Spinal cord (tissue), 10 donors: ENCODE measurements at places on chromosomes 11 and 22. TPM values are rescaled to one million over a fixed set of nuclear protein-coding genes. Genes with fewer than 3 reads are reported as not detected.

DNA sequence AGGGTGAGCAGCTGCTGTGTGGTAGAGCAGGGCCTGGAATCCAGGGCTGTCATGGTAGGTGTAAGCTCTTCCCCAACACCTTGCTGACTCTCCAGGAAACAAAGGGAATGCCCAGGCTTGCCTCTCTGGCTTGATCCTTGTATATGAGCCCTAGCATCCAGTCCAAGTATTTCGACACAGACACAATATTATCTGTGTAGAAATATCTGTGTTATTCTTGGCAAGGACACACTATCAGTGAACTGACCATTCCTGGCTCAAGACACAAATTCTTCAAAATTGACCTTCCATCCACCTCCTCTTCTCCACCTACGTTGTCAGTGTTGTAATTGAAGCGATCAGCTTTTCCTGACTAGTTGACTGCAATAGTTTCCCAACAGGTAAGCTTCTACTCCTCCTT, 312.0 kb upstream of the NARS2 start:
- DNase-seq = no peak

- no peak for DNase-seq
Observed at GRCh38 chr22:47357086-47357485, 594.6 kb downstream of the TBC1D22A start.

- peak; percentile 55 for DNase-seq
Observed at GRCh38 chr22:31891366-31892079, 52.8 kb upstream of the YWHAH start.

- DNase-seq = no peak
Observed at GRCh38 chr11:76745561-76746207, 37.5 kb upstream of the TSKU start.

DNA sequence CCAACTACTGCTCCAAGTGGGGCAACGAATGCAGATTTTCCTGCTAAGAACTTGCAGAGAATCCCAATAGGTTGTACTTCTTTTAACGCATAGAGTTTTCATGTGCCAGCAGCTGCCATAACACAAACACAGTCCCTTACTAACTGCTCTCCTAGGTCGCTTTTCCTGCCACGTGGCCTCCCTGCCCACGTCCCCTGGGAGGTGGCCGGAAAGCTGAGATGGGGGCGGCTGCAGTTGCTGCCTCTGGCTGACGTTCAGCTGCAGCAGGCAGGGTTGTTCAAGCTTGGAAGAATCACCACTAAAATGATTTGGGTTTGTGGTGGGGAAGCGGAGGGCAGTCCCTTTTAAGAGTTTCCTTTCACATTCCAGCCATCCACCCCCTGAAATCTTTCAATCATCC, 39.3 kb downstream of the ZNF202 start:
- no peak for DNase-seq

DNA sequence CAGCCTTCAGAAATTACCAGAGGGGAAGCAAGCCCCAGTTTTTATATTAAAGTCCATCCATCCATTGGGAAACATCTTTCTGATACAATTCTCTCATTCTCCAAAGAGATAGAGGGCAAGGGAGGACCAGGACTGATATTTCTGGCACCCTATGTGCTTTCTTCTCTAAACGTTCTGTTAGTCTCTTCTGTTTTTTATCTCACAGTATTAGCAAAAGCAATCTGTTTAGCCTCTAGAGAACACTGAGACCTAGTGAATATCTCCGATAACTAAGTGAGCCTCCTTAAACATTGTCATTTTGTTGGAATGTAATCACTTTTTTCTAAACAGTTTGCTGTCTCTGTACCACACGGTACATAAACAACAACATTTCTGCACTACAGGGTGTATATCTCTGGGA, 464.6 kb downstream of the JRKL start:
- peak; percentile 41 for DNase-seq

- no peak for DNase-seq
Observed at GRCh38 chr22:39710380-39711150, 140.0 kb downstream of the CACNA1I start.

GRCh38 chr11:69511358-69512055, 30.0 kb downstream of the LINC01488 start:
- no peak for DNase-seq

GRCh38 chr11:35539781-35540281, 14.4 kb upstream of the PAMR1 start:
- no peak for DNase-seq

DNA sequence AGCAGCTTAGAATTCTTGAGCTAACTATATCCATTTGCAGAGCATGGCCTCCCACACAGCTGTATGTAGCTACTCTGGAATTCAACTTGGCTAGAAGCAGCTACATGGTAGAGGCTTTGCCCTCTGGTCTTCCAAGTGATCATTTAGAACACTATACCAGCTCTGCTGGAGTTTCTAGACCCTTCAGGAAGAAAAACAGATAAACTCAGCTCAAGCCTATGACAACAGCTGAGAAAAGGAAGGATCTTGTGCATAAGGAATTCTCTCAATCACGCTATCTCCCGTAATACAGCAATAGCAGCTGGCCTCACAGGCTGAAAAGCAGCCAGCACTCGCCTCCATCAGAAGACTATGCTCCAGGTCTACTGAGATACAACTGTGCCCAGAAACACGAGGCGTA, 50.6 kb upstream of the APOA1 start:
- no peak for DNase-seq

The TUB gene
- total RNA-seq = 107 TPM

The SLC22A6 gene
- 25.0 TPM for total RNA-seq

The SOX10 gene
- total RNA-seq = 28.8 TPM

The MMP8 gene
- not detected for total RNA-seq

The UBQLNL gene
- 0.30 TPM for total RNA-seq

The OR52M1 gene
- total RNA-seq = not detected
